ENCODE measurements at places on chromosomes 5 and 9. TPM values are rescaled to one million over a fixed set of nuclear protein-coding genes. Genes with fewer than 3 reads are reported as not detected.

The CNTNAP3B gene
- total RNA-seq = 57.7 TPM

The ADAMTS2 gene
- total RNA-seq = 24.8 TPM

GRCh38 chr5:141669520-141669919, 12.5 kb downstream of the ARAP3 start:
- no peak for ATAC-seq

DNA sequence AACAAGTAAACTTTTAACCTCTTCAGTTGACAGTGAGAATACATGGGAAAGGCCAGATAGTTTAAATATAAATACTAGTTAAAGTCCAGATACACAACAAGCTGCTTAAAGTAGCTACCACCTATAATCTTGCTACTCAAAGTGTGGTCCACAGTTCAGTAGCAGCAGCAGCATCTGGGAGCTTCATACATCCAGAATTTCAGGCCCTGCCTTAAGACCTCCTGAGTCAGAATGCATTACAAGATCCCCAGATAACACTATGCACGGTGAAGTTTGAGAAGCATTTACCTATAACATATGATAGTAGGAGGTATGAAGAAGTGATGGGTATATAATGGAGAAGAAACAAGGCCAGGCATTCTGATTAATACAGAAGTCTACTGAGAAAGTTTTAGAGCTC, 244.5 kb downstream of the EFNA5 start:
- ATAC-seq = no peak

DNA sequence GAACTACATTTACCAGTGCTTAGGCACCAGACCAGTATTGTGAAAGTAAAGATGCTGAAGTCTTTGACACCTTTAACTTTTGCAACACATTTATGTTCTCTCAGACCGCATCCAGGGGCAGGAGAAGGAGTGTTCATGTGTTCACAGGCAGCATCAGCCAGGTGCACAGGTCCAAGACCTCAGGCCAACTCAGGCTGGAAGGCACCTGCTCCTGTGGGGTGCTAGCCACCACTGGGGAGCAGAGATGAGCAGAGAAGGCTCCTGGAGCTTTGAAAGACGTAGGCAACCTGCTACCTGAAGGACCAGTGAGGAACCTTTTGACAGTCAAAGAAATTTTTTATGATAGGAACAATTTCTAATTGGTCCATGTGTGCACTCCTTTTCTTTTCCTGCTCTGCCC, 35.6 kb downstream of the DAPK1 start:
- ATAC-seq = no peak

DNA sequence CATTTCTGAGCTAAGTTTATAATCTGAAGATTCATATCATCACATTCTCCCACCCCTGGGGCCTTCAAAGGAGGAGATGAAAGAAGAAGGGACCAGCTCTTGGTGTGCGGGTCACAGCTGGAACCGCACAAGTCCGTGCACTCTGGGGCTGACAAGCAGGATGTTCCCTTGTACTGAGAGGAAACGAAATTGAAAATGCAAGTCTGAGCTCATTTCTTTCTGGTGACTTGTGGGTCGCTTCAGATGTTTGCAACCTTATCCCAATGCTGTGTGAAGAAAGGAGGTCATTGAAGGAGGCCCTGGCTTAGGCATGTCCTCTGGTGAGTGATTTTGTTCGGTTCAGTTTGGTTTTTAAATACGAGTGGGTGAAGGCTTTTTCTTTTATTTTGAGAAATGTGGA, 59.6 kb downstream of the C9orf152 start:
- no peak for ATAC-seq

- ATAC-seq = no peak
These were observed 34.2 kb downstream of the PAX5 start for GRCh38 chr9:36999728-37000333.

- no peak for ATAC-seq
These were observed 87.2 kb upstream of the DMRT1 start for GRCh38 chr9:754150-754931.

- no peak for ATAC-seq
These were observed 219.3 kb downstream of the KCNN2 start for GRCh38 chr5:114581136-114581535.

DNA sequence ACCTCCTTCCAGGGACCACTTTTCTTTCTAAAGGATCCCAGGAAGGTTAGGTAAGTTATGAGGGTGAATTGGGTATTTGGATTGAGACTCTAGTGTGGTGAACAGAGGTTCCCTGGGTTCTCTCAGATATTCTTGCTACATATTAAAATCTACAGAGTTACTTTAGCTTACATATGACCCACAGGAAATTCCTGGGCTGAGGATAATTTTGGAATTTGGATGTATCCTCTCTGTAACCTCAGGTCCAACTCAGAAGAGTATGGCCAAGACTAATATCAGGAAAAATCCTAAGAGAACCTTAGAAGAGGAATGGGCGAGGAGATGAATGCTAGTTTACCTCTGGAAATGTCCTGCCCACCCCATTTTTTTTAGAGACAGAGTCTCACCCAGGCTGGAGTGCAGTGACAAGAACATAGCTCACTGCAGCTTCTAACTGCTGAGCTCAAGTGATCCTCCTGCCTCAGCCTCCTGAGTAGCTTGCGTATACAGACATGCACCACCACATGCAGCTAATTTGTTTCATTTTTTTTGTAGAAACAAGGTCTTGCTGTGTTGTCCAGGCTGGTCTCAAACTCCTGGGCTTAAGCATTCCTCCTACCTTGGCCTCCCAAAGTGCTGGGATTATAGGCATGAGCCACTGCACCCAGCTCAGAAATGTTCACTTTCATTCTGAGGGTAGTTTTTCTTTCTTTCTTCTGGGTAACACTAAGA, 196.4 kb downstream of the ARHGEF28 start:
- ATAC-seq = no peak

- ATAC-seq = no peak
These were observed 99.4 kb downstream of the VCAN start for GRCh38 chr5:83570916-83571315.

- no peak for ATAC-seq
These were observed 19.9 kb downstream of the ABITRAM start for GRCh38 chr9:108953983-108954574.

Data from gastroesophageal sphincter (tissue), 4 donors.